CD4-positive, alpha-beta T cell treated with Interleukin-6 for 4 hours (primary cell): ENCODE measurements at places on chromosomes 13 and 19.
A peak's percentile ranks its signal among the peaks of the same experiment; 100 is the strongest.

DNA sequence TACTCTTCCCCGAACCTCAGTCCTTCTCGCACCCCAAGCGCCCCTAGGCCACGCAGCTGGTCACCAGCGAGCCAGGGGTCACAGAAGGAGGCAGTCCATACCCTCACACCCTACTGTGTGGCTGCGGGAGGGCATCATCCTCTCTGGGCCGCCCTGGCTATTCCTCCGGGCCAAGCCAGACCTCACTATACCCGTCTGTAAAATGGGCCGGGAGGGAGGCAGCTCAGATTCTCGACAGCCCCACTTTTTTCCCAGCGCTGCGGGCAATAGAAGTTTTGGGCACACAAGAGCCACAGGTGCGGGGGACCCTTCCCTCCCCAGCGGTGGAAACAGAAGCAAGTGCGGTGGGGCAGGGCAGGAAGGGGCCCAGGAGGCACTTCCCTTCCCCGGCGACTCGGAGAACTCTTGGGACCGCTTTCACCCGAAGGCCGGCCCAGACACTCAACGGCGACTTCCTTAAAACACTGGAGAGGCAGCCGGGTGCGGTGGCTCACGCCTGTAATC, 5.6 kb upstream of the ARRDC2 start:
- DNase-seq, result peak; percentile 42

GRCh38 chr19:942133-942645, 16.4 kb downstream of the ARID3A start:
- no peak for DNase-seq

DNA sequence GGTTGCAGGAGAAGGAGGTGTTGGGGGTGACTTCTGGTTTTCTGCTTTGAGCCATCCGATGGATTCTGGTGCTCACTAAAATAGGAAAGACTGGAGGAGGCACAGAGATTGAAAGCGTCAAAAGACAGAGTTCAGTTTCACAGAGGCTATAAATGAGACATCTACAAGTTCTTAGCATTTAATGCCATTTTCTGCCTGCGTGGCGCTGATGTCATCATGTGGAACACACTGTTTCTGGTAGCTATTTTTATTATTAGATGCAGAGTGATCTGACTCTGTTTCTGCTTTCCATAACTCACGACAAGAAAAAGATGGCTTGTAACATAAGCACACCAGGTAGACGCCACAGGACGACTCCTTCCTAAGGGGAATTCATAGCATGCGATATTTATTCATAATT, 3.3 kb upstream of the SLC39A3 start:
- no peak for DNase-seq

GRCh38 chr13:77523834-77524728, 11.4 kb upstream of the SCEL start:
- DNase-seq, result no peak

DNA sequence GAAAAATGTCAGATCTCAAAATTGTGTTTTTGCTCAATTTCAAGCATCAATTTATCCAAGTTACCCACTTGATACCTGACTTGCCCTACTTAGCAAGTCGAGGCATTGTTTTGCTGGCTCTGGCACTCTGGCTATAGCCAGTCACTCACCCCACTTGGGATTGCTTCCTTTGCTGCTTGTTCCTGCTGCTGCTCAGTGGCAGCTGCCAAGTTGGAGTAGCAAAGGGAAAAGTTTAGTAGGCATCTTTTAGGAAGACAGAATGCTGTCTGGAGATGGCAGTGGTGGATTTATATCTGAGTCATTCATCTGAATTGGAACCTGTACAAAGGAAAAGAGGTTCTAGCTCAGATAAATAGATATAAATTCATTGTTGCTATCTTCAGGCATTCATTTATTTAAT, 41.2 kb downstream of the PCCA start:
- no peak for DNase-seq

GRCh38 chr19:7226739-7227138, 67.5 kb downstream of the INSR start:
- DNase-seq, result no peak

DNA sequence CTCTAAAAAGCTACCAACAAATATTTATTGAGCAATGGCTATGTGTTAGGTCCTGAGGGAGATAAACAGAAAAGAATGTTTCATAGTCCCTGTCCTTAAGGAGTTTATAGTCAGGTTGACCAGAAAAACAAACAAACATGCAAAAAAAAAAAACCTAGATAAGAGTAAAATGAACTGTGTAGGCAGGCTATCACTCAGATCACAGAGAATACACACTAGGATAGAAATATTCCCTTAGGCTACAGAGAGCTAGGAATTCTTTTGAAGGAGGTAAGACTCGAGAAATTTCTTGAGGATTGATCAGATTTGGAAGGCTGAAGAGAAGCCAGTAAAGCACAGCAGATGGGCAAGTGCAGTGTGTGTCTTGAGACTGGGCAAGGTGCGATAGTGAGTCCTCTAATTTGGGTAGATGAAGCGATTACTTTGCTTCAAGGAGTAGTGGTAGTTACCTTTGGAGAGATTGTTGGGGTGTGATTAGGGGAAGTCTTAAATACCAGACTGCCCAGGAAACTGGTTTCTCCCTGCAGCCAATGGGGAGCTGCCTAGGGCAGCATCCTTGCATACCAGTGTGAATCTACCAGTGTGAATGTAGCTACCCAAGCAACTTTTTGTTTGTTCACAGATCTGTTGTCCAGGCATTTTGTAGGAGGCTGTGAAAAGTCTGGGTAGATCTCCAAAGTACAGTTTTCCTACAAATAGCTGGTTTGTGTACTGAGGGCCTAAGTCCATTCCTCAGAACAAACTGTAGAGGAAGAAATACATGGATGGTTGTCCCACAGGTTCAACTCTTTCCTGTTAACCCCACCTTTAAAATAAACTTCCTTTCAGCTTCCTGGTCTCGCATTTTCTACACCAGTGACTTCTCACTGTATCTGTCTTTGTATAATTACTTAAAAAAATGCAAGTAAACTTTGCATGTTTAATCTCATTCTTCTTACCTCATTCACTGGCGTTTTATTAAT, 314.1 kb downstream of the KLF5 start:
- no peak for DNase-seq

- no peak for DNase-seq
These were observed 36.3 kb upstream of the ZNF835 start for GRCh38 chr19:56707821-56708220.

- DNase-seq, result no peak
These were observed 41.1 kb upstream of the GAS6 start for GRCh38 chr13:113905018-113905417.

- DNase-seq, result no peak
These were observed 580 bp upstream of the TEKTIP1 start for GRCh38 chr19:3538258-3538929.

DNA sequence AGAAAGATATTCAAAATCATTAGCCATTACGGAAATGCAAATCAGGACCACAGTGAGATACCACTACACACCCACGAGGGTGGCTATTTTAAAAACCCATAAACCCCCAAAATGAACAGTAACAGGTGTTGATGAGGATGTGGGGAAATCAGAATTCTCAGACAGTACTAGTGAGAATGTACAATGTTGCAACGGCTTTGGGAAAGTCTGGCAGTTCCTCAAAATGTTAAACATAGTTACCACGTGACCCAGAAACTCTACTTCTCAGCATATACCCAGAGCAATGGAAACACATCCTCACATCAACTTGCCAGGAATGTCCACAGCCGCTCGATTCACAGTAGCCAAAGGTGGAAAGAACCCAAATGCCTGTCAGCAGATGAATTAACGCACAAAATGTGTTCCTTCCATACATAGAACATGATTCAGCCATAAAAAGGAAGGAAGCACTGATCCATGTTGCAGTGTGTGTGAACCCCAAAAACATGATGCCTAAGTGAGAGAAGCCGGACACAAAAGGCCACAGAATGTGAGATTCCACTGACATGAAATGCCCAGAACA, 7.0 kb downstream of the PLVAP start:
- DNase-seq, result no peak

DNA sequence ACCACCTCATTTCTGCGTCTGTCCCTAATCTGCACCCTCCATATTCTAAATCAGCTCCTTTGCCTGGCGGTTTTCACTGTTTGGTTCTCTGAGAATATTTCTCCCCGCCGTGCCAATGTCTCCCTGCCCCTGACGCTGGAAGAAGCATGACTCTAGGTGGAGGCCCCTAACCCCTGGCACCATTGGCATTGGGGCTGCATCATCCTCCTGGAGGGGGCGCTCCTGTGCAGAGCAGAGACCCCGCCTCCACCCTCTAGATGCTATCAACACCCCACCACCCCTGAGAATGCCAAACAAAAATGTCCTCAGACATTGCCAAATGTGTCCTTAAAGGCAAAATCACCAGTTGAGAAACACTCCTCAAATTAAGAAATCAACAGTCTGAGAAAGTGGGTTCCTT, 6.5 kb downstream of the ZSCAN5B start:
- no peak for DNase-seq

GRCh38 chr13:76632401-76633044, 253.7 kb downstream of the KCTD12 start:
- no peak for DNase-seq

DNA sequence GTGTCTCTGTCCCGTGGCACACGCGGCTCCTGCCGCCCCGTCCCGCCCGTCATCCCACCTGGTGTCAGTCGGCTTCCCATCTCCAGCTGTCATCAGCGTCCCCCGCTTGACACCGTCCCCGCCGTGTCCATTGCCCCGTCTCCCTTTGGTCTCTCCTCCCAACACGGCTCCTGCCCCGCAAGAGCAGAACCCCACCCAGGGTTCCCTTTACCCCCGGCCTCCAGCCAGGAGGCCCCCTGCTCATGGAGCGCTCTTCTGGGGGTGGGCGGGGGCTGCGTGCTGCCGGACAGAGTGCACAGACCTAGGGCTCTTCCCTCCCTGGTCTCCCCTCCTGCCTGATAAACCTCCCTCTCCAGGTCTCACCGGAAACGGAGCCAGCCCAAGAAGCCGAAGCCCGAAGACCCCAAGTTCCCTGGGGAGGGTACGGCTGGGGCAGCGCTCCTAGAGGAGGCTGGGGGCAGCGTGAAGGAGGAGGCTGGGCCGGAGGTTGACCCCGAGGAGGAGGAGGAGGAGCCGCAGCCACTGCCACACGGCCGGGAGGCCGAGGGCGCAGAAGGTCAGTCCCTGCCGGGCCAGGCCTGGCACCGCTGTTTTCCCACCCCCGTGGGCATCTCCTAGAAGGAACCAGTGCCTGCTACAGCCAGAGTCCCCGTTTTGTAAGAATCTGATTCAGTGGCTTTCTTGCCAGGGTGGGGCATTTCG, 150.5 kb downstream of the KDM4B start:
- no peak for DNase-seq
